ENCODE measurements at places on chromosomes 13 and 19. TPM values are rescaled to one million over a fixed set of nuclear protein-coding genes. Genes with fewer than 3 reads are reported as not detected.

Gene ZNF256
- total RNA-seq: 14.3 TPM

Gene PALM3
- total RNA-seq: 4.9 TPM

Gene PLIN4
- total RNA-seq: 0.49 TPM

Gene KLF2
- total RNA-seq: 3.0 TPM

Gene POLR2I
- total RNA-seq: 41.8 TPM

Gene ATP7B
- total RNA-seq: 7.6 TPM

Gene DENND1C
- 0.25 TPM for total RNA-seq

Gene ZNF497
- total RNA-seq: 3.2 TPM

Gene TMEM255B
- under 0.01 TPM for total RNA-seq

Gene TNFSF9
- total RNA-seq: 1.5 TPM

Gene OR4F17
- total RNA-seq: not detected

Gene FFAR2
- total RNA-seq: not detected

Gene PRDX2
- 235 TPM for total RNA-seq

Gene ZNF444
- 14.3 TPM for total RNA-seq

Gene SPATA13
- 23.1 TPM for total RNA-seq

Gene KLK11
- total RNA-seq: not detected

Gene PET100
- 16.0 TPM for total RNA-seq

Gene CLEC17A
- not detected for total RNA-seq

Gene TTC9B
- 32.0 TPM for total RNA-seq

Gene ZNF284
- total RNA-seq: 8.1 TPM

Gene ELSPBP1
- total RNA-seq: not detected

Gene NFIC
- total RNA-seq: 7.1 TPM

Gene ZNF253
- total RNA-seq: 29.5 TPM

Gene NLRP4
- total RNA-seq: not detected

Gene NLRP11
- not detected for total RNA-seq

Gene FGF9
- total RNA-seq: 12.5 TPM

Gene LILRB3
- not detected for total RNA-seq

Gene POGLUT2
- total RNA-seq: 7.9 TPM

Gene N4BP2L1
- total RNA-seq: 11.3 TPM

Gene MCEMP1
- not detected for total RNA-seq

Gene RNF225
- total RNA-seq: not detected

Gene LRP3
- 57.5 TPM for total RNA-seq

Gene GAPDHS
- not detected for total RNA-seq

Gene TMEM59L
- total RNA-seq: 42.0 TPM

Gene ATCAY
- 85.8 TPM for total RNA-seq

Gene FCER2
- under 0.01 TPM for total RNA-seq

Gene STK11
- total RNA-seq: 30.0 TPM

Gene FGF22
- total RNA-seq: 0.25 TPM

Gene ZNF549
- 17.7 TPM for total RNA-seq

Gene ZNF573
- total RNA-seq: 43.8 TPM

Gene HPN
- total RNA-seq: not detected

Gene SLC7A10
- total RNA-seq: 0.25 TPM

Gene TMEM190
- total RNA-seq: 0.49 TPM

Gene NCAN
- total RNA-seq: 238 TPM

Gene CSNK1G2
- 30.2 TPM for total RNA-seq

Gene CPT1C
- total RNA-seq: 40.6 TPM

Gene SYNGR4
- total RNA-seq: not detected

Gene CNN1
- 0.74 TPM for total RNA-seq

Gene MAST1
- 67.4 TPM for total RNA-seq

Gene TGFBR3L
- 0.74 TPM for total RNA-seq

Gene IRF2BP1
- total RNA-seq: 20.9 TPM

Gene U2AF2
- total RNA-seq: 83.6 TPM

Gene C19orf85
- total RNA-seq: not detected

Gene ZNF296
- total RNA-seq: under 0.01 TPM

Gene NRTN
- 0.25 TPM for total RNA-seq

Gene SIGLECL1
- total RNA-seq: not detected

Gene CACNG6
- 0.49 TPM for total RNA-seq

Gene RGCC
- 25.8 TPM for total RNA-seq

Gene SIAH3
- total RNA-seq: 12.5 TPM

Data from temporal lobe (tissue), 4 donors.